ENCODE measurements at places on chromosomes 3 and 15.

DNA sequence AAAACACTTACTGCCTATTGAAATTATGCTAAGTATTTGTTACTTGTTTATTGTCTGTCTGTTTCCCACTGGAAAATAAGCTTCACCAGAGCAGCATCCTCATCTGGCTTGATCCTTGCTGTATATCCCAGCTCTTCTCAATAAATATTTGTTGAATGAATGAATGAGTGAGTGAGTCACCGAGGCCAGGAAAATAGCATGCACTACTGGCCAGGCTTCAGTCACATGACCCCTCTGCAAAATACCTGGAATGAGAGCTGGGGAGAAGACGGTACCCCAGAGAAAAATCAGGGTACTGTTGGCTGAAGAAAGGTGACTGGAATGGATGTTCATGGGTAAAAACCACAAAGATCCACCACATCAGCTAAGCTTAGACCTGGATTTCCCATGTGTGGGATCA lies 331.9 kb downstream of the SHQ1 start:
- DNase-seq, result no peak

DNA sequence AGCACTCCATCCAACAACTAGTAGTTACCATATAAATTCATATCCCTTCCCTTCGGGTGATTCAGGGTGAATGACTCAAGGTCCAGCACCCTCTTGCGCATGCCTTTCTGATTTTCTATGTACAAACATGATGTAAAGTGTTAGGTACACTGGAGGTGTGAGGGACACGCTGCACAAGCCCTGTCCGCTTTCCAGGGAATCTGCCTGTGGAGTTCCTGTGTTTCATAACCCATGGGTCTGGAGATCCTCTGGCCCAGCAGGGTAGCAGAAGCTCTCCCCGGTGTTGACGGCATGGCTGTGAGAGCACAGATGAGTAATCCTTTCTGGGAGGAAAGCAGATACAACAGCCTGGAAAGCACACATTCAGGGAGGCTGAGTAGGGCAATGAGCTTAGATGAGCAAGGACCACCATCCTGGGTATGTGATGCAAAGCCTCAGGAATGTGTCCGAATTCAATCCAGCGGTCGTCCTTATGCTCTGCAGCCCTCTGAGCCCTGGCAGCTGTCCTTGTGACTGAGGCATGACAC lies 142.9 kb upstream of the TP63 start:
- no peak for DNase-seq

- peak; percentile 47 for DNase-seq
These were observed 12.4 kb upstream of the PDE8A start for GRCh38 chr15:84969257-84969656.

DNA sequence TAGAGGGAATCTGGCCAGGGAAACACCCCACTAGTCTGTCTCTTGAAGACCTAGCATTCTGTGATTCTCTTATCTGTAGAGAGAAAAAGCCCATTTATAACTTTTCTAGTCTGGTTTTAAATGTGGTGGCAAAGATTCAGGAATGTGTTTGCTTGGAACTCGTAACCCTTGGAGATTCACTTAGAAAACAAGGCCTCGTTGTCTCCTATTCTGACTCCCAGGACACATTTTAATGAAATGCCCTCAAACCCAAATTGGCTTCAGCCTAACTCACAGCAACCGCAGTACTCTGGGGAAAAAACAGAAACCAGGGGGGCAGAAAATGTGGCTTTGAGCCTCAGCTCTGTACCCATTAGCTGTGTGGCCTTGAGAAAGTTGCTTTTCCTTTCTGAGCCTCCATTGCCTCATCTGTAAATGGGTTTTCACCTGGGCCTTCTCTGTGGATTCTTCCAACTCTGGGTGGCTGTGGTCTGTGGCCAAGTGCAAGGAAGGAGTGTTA lies 36.5 kb downstream of the RPLP1 start:
- DNase-seq, result no peak

GRCh38 chr3:150314248-150315004 lies 93.7 kb upstream of the TSC22D2 start:
- no peak for DNase-seq

DNA sequence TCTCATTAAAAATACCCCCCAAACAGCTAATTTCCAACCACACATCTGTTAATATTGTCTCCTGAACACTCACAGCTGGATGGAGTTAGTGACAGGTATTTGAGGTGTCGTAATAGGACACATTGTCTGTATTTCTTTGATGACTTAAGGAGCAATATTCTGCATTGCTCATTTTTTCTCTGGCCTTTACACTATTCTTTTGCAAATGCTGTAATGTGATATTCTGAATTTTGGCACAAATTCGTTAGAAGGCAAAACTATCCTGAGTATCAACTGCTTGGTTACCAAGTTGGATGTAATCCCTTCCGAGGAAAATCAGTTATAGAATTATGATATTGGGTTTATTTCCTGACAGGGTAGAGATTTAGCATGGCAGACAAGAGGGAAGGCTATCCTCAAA lies 1030.2 kb downstream of the MCTP2 start:
- DNase-seq, result no peak

- no peak for DNase-seq
These were observed 33.5 kb upstream of the CSPG5 start for GRCh38 chr3:47612178-47612577.

GRCh38 chr3:24264748-24265158 lies 229.9 kb downstream of the THRB start:
- no peak for DNase-seq

DNA sequence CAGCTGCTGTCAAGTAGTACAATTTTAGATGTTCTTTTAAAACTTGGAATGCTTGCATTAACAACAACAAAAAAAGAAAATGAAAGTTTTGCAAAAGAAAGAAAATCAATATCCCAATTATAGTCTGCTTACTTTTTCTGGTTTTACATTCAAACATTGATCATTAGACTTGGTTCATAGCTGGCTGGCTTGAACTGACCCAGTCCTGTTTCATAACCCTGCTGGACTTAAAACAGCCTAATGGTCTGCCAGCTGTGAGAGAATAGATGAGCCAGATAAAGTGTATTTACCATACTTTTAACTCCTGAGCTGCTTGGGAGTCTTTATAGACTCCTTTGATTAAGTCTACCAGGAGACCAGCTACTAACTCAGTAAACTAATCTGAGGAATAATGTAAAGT lies 59.2 kb downstream of the PIAS1 start:
- DNase-seq, result no peak

DNA sequence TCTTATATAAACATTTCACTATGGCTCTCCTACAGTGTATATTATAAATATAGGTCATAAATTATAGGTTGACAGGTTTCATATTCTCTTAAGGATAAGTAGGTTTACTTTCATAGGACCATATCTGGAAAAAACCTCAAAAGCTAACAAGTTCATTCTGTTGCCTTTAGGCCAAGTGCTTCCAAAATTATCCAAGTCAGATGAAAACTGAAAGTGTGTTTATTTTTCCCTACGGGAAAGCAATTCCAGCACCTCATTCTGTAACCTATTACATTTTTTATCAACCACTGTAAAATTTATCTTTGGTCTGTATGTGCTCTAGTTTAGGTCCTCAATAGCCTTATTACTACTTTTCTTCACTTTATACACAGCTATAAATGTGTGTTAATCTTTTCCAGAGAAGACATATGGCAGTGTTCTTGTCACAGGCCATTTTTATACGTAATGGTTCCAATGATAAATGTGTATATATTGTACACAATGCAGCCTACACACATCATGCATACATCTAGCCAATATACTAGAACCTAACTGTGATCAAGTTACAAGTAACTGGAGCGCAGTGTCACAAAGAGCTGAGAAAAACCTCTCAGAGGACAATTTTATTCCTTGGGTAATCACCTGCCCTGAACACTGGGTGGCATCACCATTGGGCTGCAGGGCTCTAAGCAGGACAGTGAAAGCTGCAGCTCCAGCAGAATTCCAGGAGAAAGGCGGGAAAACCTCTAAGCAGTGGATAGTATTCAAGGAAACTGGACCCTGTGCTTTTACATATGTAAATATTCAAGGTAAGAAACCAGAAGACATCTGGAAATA lies 251.3 kb downstream of the CTNNB1 start:
- DNase-seq, result no peak

GRCh38 chr3:33807191-33807590 lies 8.8 kb downstream of the PDCD6IP start:
- no peak for DNase-seq

GRCh38 chr15:95347837-95348236 lies 982.7 kb upstream of the NR2F2 start:
- DNase-seq, result no peak

GRCh38 chr15:97961067-97961954 lies 808 bp downstream of the ARRDC4 start:
- peak; percentile 23 for DNase-seq

DNA sequence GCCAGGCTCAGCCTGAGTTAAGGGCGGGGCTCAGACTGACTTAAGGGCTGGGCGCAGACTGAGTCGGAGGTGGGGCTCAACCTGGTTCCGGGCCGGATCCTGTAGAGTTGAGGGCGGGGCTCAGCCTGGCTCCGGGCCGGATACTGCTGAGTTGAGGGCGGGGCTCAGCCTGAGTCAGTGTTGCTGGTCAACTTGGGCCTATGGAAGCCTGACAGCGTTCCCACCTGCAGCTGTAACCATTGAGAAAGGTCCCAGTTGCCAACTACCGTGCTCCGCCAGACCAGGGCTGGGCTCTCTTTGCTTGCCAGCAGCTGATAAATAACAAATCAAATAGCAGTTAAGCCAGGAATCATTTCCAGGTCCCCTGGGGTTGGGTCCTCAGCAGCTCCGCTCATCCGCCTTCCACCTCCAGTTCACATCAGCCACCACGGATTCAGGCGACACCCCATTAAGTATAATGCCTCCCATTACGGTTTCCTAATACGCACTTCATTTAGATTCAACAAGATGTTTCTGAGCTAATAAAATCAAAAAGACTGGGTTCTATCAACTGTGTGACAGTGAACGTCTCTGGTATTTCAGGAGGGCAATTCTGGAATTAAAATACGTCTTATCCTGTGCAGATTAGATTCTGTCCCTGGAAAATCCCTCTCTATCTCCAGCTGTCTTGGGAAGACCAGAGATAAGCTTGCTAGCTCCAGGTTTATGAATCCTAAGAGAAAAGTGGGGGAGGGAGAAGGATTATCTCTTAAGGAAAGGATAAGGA lies 7.3 kb downstream of the GRIP2 start:
- DNase-seq, result peak; percentile 53

- no peak for DNase-seq
These were observed 13.6 kb downstream of the LACTB start for GRCh38 chr15:63135281-63135680.

DNA sequence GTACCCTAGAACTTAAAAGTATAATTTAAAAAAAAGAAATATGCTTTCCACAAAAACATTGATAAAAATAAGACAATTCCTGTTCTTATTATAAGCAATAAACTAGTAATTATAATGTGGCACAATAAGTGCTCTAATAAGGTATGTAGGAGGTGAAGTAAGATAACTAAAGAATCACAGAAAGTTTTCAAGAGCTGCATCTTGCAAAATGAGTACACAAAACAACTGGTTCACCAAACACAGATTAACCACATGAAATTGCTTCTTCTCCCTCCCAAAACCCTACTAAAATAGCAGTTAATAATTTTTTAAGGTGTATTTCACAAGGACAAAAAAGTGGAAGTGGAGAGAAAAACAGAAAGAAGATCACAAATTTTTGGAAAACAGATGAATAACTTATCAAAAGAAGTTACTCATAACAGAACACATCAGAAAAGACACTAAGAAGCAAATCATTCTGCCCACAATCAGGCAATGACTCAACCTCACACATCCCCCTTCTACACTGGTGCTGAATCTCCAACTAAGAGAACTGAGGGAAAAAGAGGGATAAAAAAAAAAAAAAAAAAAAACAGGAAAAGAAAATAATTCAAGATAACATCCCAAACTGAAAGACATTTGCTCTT lies 64.2 kb downstream of the TBC1D5 start:
- no peak for DNase-seq

GRCh38 chr15:85681386-85681785 lies 113.3 kb downstream of the KLHL25 start:
- DNase-seq, result no peak

- DNase-seq, result no peak
These were observed 1.3 kb downstream of the TCF12 start for GRCh38 chr15:56919609-56920366.

GRCh38 chr3:138824114-138824506 lies 10.6 kb downstream of the PIK3CB start:
- no peak for DNase-seq

GRCh38 chr15:94380798-94381197 lies 149.4 kb downstream of the MCTP2 start:
- no peak for DNase-seq

DNA sequence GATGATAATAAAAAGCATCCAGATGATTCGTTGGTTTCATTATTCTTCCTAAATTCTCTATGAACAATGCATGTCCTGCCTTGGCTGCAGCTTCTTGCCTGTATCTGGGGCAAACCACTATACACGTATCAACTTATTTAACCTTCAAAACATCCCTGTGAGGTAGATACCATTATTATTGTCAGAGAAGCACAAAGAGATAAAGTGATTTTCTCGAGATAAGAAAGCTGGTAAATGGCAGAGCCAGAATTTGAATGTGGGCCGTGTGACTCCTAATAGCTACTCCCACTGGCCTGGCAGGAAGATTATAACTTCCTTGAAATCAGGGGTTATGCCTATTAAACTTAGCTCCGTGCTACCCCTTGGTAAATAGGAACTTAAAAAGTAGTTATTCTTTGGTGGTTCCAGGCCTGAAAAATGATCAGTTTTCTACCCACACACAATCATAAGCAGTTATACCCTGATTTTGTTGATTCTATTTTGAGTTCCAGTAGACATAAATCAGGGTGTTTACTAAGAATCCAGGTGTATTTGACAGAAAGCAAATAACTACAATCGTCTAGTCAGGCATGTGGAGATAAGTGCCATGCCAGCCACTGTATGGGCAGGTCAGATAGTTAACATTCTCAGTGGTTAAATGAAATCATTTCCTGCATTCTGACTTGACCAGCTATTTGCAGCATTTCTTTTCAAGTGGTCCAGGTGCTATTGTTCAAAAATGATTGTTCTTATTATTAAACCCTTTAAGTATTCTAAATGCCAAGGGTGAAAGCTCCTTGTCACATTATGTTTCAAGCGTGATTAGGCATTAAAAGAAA lies 99.2 kb upstream of the LRRN1 start:
- no peak for DNase-seq

GRCh38 chr3:114646526-114646925 lies 352.7 kb downstream of the TIGIT start:
- DNase-seq, result no peak

DNA sequence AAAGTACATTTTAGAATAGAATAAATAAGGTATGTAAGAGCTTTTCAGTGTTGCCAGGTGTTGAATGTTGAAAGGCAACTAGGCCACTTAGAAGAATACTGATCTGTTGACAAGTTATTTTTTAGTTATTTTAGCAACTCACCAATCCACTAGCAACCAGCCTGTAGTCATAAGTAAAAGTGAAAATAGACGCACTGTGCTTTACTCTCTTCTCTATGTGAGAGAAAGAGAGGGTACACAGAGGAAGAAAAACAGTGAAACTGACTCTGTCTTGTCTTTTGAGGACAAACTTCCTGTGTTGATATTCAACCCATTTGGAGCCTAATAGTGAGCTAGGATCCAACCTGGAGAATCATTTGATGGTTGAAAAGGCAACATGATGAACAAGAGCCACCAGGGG lies 327.1 kb upstream of the GOLIM4 start:
- DNase-seq, result no peak
